ENCODE measurements at places on chromosomes 3 and 15. TPM values are rescaled to one million over a fixed set of nuclear protein-coding genes. Genes with fewer than 3 reads are reported as not detected.

PDIA3 gene
- 589 TPM for total RNA-seq

DNA sequence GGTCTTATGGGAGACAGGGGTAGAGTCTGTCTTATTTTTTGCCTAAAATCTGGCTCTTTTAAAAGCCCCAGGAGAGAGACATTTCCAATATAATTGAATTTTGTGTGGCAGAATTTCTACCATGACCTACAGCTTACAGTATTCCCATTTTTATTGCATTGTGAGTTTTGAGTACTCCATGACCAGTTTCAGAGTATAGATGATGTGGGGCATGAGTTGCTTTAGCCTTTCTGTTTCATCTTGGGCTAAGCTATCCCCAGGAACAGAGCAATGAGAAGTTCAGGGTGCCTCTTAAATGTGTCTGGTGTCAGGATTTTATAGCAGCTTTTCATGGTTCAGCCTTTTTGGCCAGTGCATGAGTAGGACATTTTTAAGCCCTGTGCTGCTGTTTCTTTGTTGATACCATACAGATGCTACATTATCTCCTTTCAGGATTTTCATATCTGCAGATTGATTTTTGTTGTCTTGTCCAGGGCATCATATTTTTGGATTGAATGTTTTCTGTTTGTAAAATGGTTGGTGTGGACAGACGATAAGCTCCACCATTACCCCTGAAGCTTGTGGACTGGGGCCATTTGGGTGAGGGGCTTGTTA, 3.5 kb downstream of the ABHD2 start:
- no peak for DNase-seq

DNA sequence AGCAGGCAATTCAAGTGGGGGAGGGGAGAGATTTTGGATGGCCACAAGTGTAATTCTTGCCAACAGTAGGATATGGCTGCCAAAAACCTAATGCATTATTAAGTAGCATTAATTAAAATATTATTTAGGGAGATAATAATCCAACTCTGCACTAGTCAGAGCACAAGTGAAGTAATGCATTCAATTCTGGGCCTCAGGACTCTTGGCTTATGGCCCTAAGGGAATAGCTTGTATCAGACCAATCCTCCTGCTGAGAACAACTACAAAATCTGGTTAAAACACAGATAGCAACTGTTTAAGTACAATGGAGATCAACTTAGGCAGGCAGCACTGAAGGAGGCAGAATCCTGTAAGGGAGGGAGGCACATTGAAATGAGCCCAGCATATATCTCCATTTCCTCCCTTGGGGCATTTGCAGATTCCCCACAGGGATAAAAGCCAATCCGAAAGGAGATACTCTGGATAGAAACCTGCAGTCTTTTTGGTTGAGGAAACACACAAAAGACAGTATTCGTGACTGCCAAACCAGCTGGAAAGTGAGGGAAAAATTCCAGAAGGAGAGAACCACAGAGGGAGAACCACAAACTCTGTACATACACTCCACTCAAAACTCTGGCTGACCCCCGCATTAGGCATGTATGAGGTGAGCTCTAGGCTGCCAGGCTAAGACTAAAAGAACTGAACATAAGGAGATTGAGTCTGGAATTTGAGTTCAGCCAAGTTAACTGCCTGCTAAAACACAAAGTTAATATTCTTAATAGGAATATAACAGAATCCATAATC, 57.4 kb downstream of the ETFA start:
- DNase-seq: peak; percentile 60

- no peak for DNase-seq
Measured at GRCh38 chr3:175932586-175932985, 1073.5 kb downstream of the NAALADL2 start.
